ENCODE measurements at places on chromosomes 4 and X.
A peak's percentile ranks its signal among the peaks of the same experiment; 100 is the strongest.

DNA sequence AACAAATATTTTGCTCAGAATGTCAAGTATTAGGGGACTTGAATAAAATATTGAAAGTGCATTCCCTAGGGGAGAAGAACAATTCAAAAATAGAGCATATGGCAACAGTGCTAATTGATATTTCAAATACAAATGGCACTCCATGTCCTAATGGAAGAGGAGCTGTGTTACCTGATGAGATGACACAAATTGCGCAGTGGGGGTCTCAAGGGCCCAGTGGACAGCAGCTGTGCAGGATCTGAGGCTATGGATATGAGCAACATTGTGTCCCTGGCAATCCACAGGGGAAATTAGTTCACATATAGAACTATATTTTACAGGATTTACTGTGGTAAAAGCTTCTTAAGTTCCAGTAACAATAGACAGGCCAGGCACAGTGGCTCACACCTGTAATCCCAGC, 17.4 kb upstream of the USP46 start:
- DNase-seq, result no peak

DNA sequence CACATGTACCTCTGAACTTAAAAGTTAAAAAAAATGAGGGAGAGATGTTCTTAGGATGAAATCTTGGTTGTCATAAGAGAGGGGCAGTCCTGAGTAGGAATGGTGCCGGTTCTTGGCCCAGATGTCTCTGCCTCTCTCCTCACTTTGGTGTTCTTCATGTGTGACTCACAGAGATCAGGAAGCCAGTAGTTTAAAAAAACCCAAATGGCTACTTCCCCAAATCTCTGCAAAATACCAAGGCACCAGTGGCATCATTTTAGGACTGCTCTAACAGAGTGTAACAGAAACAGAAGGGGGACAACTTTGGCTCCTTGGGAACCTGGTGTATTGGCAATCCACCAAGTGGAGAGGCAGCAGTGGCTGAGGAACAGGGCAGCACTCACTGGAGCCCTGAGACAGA, 116.8 kb downstream of the SCD5 start:
- no peak for DNase-seq

DNA sequence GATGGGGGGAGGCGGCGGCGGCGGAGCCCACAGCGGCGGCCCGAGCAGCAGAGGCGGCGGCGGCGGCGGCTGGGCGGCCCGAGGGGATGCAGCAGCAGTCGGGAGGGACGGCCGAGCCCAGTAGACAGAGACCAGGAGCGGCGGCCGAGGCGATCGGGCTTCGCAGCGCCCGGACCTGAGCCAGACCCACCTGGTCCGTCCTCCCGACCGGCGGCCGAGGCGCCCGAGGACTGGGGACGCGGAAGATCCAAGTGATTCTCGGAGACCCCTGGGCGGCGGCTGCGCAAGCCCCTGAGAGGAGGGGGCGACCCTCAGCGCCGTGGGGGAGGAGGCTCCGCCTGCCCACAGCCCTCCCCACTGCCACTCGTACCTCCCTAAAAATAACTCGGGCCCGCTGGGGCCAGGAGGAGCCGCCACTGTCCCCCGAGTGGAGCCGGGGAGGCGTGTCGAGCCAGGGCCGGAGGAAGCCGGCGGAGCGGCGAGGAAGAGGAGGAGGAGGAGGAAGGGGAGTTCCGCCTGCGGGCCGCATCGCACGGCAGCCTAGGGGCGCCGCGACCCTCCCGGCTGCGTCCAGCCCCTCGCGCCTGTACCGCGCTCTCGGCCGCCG, 608 bp downstream of the RAPGEF2 start:
- peak; percentile 93 for DNase-seq

DNA sequence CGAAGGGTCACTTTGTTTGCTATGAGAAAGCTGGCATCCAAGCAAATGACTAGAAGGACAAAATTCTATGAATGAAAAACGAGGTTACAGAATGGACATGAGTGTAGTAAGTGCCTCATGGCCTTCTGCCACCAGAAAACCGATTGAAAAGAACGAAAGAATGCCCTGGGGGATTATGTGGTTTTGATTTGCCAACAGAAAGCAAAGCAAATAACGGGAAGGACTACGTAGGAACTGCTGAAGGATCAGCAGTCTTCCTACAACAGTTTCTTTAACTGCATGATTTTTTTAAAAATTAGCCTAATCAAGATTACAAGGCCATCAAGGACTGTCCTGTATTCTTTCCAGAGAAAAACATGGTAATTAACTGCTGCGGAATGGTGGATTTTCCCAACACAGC, 50.6 kb downstream of the NRK start:
- DNase-seq, result no peak

GRCh38 chrX:13008851-13009250, 33.9 kb downstream of the TMSB4X start:
- DNase-seq, result no peak

DNA sequence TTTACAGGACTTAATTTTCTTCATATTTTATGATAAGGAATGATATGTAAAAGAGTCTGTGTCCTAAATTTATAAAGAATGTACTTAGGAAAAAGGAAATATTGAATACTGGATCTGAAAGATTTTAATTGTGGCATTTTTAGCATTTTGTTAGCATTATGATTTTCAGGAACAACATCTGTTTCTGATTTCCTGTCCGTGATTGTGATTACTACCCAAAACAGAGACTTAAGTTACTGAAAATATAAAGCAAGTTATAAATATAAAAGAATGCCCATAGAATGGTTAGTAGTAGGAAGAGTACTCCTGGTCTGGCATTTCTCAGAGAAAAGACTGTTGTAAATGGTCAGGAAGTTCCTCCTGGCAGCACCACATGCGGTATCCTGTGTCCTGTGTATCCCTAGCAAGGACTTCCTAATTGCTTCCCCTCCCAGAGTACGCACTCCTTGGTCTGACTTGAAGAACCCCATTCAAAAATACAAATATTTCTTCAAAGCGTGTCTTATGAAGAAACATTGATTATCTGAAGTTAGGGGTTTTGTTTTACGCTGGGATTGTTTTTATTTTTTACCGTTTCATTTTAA, 88.9 kb downstream of the RS1 start:
- no peak for DNase-seq

- no peak for DNase-seq
Measured at GRCh38 chrX:152958047-152958446, 35.9 kb downstream of the PNMA5 start.

DNA sequence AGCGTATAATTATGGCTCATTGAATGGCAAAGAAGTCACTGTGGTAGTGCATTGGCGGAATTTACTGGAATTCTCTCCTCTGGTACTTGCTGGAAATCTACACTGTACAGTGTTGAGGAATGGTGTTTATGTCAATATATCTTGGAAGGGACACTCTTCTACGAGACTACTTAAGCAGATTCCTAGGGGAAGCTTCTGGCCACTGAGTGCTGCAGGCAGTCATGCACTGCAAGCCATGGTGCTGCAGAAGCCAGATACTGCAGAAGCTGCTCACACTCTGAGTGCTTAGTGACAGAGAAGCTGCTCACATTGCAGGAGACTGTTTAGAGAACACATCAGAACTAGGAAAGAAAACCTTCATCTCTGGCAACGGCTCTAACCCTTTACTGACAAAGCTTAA, 725.0 kb downstream of the CCSER1 start:
- DNase-seq, result no peak

DNA sequence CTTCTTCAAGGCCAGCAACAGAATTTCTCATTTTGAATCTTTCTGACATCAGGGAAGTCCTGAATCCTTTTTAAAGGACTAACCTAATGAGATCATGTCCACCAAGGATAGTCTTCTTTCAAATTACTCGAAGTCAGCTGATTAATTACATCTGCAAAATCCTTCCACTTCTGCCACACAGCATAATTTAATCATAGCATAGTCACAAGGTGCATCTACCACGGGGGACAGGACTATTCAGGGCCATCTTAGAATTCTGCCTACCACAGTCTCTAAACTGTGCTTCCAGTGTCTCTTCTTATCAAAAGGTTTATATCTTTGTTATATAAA, 53.7 kb downstream of the ATP10D start:
- no peak for DNase-seq

DNA sequence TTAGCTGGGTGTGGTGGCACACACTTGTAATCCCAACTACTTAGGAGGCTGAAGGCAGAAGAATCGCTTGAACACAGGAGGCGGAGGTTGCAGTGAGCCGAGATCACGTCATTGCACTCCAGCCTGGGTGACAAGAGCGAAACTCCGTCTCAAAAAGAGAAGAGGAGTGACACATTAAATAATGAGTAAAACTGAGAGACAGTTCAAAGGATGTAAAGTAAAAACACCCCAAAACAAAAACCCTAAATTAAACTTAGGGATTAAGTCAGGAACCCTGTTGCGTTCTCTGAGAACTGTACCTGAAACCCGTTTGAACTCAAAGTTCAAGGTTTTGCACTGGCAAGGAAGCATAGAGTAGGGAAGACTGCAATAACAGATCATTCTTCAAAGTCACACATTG, 141.7 kb downstream of the BRWD3 start:
- DNase-seq, result no peak

DNA sequence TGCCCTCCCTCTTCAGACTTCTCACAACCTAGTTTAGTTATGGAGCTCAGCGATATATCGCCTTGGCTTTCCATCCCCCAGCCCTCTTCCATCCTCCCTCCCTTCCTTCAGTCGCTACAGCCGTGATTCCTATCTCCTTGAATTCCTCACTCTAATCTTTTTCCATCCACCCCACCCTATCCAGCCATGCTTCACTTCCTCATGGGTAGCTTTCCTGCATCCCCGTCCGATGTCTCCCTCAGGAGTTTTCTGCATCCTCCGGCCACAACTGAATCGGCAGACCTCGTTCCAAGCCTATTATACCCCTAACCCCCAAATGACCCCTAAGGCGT, 456 bp downstream of the SNX12 start:
- no peak for DNase-seq

DNA sequence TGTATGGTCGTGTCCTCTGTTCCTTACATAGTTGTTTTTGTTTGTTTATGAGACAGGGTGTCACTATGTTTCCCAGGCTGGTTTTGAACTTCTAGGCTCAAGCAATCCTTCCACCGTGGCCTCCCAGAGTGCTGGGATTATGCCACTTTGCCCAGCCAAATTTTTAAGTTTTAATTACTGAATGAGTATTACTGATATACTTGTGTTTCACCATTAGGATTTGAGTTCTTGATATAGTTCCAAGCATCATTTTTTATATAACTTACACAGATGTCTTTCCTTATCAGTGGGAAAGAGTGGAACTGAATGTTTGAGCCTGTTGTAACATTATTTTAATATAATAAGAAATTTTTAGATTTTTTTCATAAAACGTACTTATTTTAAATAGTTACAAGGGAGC, 20.4 kb downstream of the TMEM165 start:
- DNase-seq, result no peak

GRCh38 chr4:139872274-139872673, 206.7 kb downstream of the MGST2 start:
- DNase-seq, result no peak

DNA sequence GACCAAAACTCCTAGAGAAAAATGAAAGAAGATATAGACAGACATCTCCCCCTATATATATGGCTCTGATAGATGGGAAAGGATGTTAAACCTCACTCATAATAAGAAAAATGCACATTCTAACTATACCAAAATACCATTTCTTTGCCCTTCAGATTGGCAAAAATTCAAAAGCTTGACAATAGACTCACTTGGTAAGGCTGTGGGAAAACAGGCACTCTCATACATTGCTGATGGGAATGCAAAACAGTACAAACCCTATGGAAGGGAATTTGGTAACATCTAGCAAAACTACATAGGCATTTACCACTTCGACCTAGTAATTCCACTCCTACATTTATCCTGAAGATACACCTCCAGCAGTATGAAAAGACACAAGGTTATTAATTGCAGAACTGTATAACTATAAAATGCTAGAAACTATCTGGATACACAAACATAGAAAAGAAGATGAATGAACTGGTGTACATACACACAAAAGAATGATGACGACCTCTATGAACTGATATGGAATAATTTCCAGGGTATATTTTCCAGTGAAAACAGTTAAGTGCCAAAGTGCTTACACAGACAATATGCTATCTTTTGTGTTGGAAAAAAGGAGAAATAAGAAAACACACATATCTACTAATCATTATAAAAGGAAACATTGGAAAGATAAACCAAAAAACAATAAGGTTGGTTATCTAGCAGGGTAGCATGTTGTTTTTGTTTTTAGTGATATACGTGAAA, 48.5 kb downstream of the WDFY3 start:
- DNase-seq, result no peak

DNA sequence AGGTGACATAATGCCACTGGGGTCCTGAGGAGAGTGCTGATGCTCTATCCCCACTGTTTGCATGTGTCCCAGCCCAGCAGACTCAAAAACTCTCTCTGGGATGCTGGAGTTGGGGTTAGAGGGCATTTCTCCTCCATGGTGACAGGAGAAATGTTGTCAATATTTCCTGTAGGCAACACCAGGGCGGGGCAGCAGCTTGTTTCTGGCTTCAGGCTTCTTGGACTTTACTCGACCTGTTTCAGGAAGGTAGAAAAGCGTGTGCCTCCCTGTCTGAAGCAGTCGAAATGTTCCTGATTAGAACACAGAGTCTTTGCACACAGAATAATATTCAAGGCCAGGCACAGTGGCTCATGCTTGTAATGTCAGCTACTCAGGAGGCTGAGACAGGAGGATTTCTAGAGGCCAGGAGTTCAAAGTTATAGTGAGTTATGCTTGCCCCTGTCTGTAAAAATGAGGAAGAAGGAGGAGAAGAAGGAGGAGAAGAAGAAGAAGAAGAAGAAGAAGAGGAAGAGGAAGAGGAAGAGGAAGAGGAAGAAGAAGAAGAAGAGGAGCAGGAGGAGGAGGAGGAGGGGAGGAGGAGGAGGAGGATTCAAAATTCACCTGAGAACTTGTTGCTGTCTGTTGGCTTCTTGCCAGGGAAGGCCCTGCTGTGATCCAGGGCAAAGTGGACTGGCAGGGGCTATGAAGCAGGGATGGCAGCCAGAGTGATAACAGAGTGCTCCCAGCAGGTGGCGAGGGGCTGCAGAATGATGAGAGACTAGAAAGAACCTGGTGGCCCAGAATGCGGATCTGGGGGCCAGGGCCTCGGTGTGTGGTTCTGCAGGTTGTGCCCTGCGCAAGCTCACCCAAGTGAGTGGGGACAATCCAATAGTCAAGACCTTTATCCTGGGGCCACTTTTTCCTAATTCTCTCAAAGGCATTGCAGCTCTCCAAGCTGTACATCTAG, 82.9 kb downstream of the RTL5 start:
- no peak for DNase-seq

DNA sequence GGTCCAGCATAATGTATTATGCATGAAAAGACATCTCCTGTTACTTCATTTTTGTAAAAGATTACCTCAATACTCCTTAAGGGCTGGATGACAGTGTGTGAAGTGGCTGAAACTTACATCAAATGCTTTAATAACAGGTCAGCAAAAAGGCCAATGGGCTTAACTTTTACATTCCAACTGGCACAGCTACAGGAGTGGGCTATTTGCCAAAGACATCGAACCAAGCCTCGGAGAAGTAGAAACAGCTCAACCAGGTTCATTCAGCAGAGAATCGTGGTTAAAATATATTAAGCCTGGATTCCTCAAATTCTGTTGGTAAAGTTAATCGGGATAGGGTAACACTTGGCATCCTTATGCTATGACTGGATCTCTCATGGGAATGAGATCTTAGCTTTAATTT, 639.7 kb downstream of the TRIML1 start:
- no peak for DNase-seq

All from right kidney (tissue), 9 donors.